ENCODE measurements at places on chromosomes 1 and 21.

DNA sequence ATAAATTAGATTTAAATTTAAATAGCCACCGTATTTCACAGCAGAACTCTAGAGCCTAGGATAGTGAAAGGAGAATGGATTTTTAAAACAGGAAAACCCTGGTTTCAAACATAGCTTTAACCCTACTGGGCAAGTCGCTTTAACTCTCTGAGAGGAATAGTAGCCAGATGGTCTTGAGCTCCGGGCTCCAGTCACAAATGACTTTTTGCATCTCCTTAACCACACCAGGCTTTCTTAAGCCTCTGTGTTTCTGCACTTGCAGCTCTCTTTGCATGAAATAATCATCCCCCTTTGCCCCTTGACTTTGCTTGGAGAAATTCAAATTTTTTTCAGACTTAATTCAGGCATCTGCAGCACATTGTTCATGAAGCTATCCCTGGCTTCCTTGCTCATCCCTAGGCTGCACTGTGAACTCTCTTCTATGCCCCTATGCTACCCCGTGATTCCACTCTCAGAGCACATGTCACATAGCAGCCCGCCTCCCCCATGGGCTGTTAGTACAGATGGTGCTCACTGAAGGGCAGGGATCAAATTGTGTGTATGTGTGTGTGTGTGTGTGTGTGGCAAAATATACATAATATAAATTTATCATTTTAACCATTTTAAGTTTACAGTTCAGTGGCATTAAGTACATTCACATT lies 68.8 kb upstream of the DAB1 start:
- no peak for DNase-seq

DNA sequence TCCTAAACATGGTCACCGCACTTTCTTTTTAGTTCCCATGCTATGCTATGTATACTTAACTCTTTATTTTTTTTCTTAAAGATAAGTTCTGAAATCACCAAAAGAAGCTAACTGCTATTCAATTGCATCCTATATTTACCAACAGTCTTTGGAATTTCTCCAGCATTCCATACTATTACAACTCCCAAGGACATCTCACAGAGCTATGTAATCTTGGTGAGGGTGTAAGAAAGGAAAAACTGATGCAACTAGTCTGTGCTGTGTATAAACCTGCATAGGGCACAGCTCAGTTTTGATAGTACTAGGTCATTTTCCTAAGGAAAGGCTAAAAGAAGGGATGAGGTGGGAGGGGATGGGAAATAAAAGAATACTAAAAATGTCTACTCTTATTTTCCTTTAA lies 78.0 kb downstream of the PTPN14 start:
- DNase-seq = no peak

- peak; percentile 83 for DNase-seq
Observed at GRCh38 chr1:36411674-36412648, 14.3 kb upstream of the LSM10 start.

GRCh38 chr1:109864930-109865612 lies 45.6 kb upstream of the CSF1 start:
- no peak for DNase-seq

DNA sequence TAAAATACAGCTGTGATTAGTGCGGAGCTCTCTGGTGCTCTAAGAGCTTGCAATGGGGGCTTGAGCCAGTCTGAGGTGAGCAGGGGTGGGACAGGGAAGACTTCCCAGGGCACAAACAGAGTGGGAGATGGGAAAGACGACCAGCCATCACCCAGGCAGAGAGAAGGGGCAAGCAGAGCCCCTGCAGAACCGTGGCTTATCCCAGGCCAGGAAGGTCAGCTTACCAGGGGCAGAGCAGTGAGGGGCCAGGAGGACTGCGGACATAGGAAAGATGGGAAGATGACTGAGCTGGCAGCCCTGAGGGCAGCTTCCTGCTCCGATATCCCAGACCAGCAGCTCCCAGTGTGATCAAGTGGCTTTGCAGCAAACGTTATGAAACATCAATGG lies 55.4 kb upstream of the IFFO2 start:
- DNase-seq = no peak

- DNase-seq = no peak
Observed at GRCh38 chr1:33502726-33503125, 30.3 kb downstream of the ZSCAN20 start.

DNA sequence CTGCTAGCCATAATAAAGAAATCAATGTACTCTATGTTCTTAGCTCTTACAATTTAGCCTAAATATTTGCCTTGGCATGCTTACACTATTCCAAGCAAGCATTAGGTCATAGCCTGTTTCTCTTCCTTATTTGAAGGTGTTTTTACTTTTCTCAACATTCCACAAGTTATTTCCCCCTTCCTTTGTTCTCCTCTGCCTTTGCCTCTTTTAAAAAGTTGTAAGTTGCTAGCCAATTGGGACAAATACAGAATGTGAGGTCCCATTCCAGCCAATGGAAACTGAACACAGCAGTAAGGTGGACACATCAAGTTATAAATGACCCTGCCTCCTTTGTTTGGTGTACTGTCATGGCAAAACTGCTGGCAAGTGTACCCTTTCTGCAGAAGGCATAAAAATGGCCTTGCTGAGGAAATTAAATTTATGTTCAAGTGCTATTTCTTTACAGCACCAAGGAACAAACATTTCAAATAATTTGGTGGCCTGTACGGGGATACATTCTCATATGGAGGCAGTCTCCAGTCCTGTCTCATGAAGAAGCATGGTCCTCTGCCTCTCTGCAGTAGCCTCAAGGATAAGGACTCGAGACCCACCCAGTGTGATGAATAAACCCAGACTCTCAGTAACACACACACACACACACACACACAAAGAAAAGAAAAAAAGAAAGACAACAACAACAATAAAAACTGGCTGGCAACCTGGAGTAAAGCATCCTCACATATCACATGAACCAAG lies 28.8 kb upstream of the FMO1 start:
- no peak for DNase-seq

GRCh38 chr1:192792628-192793027 lies 16.2 kb upstream of the RGS2 start:
- no peak for DNase-seq

DNA sequence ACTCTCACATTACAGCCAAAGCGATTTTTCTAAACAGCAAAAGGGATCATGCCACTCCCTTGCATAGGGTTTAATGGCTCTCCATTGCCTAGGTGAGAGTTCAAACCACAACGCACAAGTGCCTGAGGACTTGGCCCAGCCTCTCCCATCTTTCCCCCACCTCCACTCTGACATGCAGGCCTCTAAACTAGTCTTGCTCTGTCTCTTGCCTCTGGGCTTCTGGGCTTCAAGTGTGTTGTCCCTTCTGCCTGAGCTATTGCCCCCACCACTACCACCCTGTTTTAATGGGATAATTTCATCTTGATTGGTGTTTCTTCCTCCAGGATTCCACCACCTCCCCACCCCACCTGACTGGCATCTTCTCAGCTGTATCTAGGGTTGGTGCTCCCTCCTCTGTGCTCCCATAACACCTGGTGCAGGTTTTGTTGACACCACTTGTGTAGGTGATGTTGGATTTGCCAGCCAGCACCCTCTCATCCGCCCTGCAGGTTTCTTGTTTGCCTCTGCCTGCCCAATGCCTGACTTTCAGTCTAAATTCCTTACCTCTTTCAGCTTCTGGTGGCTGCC lies 2.7 kb upstream of the ZBTB21 start:
- DNase-seq = no peak

GRCh38 chr21:43767984-43768867 lies 7.9 kb downstream of the CSTB start:
- no peak for DNase-seq

DNA sequence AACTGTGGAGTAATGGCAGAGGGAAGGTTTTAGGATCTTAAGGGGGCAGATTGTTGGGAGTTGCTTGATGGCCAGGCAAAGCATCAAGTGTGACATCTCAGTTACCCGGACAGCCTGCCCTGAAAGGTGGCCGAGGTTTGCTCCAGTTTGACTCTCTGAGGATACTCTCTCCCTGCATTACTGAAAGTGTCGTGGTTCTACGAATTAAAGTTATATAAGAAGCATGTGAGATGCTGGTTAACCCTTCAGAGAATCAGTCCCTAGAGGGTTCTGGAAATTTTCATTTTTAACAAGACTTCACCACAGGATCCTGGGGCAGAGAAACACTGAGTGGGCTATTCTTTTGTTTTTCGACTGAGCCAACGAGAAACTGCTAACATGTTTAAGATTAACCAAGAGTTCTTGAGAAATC lies 689 bp upstream of the ZNF644 start:
- no peak for DNase-seq

DNA sequence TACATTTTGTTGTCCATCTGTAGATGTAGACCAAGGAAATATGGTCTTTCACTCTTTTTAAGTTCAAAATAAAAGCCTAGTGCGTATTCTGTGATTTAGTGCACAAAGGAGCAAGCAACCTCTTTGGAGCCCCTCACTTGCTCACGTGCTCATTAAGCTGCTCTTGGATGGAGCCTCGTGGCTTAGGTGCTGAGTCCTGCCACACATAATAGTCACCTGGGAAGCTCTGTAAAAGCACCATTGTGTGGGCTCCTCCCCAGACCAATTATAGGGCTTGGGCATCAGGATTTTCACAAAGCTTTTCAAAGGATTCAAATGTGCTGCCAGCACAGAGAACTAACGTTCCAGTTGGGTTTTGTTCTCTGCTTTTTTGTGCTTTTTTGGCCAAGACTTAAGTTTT lies 85.0 kb downstream of the PCP4 start:
- no peak for DNase-seq
